Ecto neural progenitor cell (in vitro differentiated cells): ENCODE measurements at places on chromosomes 7 and 10.

DNA sequence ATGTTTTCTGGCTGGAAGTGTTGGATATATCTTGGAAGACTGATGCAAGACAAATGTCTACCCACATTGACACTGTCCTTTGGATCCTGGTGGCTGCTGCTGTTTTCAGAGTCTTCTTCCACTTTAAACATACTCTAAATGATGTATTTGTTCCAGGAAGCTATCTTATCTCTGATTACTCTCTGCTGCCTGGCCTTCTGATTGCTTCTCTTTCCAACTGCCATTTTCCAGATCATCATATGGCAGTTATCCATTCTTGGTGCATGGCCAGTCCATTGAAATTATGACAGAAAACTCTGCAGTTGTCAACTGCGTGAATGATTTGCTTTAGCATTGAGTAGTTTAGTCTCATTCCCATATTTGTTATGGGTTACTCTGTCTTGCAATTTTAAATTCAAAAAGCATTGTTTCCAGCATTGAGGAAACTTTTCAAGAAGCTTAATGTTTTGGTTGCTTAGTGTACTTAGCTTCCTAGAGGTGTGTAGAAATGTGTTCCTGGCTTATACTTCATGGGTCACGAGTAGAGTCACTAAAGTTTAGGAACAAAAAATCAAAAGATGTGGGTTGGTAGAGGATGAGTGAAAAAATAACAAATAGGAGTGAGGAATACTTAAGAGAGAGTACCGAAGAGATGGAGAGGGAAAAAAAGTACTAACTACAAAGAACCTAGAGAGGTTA, 268.3 kb upstream of the MTPN start:
- no peak for DNase-seq

GRCh38 chr10:6774406-6774805, 194.3 kb upstream of the PRKCQ start:
- DNase-seq, result no peak

- DNase-seq, result no peak
These were observed 113.2 kb upstream of the INHBA start for GRCh38 chr7:41816111-41816510.

DNA sequence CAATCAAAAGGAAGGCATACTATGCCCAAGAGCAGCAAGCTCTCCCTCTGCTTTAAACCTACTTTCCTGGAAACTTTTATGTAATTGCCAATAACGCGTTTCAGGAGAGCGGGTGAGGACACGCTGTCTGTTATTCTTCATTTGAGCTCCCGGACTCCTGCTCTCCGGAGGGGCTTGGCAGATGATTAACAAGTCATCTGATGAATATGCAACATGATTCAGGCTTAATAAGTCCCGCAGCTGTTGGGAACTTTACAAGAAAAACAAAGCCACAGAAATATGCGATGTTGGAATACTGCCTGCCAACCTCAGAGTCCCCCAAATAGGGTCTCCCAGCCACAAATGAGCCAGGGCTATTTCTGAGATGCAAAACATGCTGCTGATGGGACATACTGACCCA, 348.0 kb downstream of the GPAM start:
- DNase-seq, result no peak

DNA sequence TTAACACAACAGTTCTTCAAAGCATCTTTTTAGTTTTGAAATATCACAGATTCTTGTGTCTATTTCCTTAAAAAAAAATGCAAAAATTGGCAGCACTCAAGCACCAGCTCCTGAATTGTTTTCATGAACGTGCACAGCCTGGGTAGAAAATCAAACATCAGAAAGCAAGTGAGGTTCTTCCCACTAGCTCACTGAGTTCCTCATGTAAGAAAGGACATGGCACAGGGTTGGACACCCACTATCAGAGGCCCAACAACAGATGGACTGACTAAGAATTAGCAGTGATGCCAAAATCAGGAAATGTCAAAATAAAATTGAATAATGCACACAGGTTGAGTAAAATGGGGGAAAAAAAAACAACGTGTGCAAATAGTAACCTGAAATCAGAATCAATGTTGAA, 146.8 kb downstream of the PCLO start:
- DNase-seq, result no peak

GRCh38 chr7:98800996-98801395, 68.8 kb downstream of the TMEM130 start:
- no peak for DNase-seq

GRCh38 chr10:15313047-15313446, 58.0 kb downstream of the FAM171A1 start:
- no peak for DNase-seq
